Epithelial cell of umbilical artery (primary cell): ENCODE measurements at places on chromosomes 1 and 21. TPM values are rescaled to one million over a fixed set of nuclear protein-coding genes. Genes with fewer than 3 reads are reported as not detected.

The CCDC28B gene
- 16.7 and 25.3 TPM in 2 replicates for total RNA-seq

The PLD5 gene
- total RNA-seq: not detected in 2 replicates

The OR2M3 gene
- not detected in 2 replicates for total RNA-seq

The C1orf141 gene
- total RNA-seq: not detected in 2 replicates

The ADGRL2 gene
- 50.0 and 64.6 TPM in 2 replicates for total RNA-seq

The TNFRSF8 gene
- under 0.01 and 0.46 TPM in 2 replicates for total RNA-seq

The NUAK2 gene
- total RNA-seq: 0.32 and 0.76 TPM in 2 replicates

The STX12 gene
- 101 and 118 TPM in 2 replicates for total RNA-seq

The HAPLN2 gene
- not detected in 2 replicates for total RNA-seq

The ASTN1 gene
- not detected in 2 replicates for total RNA-seq
